ENCODE measurements at places on chromosomes 3 and 15.

GRCh38 chr15:26087881-26088280, 224.8 kb upstream of the ATP10A start:
- DNase-seq = no peak

DNA sequence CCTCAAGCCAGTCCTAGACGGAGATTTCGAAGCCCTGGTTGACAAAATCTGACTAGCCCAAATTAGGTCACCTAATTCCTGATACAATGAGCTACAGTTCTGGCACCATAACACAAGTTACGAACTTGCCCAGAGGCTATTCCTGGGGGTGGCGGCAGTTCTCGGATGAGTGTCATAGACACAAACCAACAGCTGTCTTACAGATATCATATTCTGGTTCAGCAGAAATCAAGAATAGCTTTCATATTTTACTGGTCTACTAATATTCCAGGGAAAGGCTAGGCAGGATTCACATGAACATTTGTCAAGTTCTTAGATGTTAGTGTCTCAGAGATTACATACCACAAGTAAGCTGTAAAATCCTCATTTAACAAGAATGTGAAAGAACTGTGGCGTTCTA, 8.8 kb downstream of the ANAPC13 start:
- DNase-seq = no peak

- no peak for DNase-seq
These were observed 135.1 kb downstream of the TBL1XR1 start for GRCh38 chr3:177062052-177062732.

- DNase-seq = no peak
These were observed 623.8 kb upstream of the ROBO1 start for GRCh38 chr3:80391573-80391972.

DNA sequence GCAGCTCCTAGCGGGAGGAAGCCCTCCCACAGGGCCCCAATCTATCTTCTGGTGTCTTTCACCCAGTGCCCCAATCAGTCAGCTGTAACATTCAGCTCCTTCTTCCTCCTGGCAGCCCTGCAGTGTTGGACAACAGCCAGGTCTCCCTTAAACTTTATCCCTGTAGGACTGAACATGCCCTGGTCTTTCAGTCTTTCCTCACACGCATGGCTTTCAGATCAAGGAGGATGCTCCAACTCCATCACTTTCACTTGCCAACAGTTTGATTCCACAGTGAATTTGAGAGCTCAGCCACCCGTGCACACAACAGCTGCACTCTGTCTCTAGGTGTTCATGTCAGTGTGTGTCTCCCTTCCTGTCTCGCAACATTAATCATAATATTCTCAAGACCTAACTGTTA, 28.5 kb upstream of the LRRC34 start:
- no peak for DNase-seq
